Activated T-helper 17 cell treated with anti-CD3 and anti-CD28 coated beads, Interleukin-2, amount 50 U/mL, for 72 hours (primary cell): ENCODE measurements at places on chromosomes 3 and 15.

GRCh38 chr3:15384510-15385237, 42.7 kb downstream of the METTL6 start:
- ATAC-seq = no peak

DNA sequence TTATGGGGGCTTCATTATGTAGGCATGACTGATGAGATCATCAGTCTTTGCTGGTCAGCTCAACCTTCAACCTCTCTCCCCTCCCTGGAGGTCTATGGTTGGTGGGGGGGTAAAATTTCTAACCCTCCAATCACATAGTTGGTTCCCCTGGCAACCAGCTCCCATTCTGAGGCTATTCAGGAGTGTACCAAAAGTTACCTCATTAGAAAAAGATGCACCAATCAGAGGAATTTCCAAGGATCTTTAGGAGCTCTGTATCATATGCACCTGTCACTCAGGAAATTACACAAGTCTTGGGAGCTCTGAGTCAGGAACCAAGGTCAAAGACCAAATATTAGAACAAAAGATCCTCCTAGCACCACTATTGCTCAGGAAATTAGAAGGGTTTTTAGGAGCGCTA, 21.4 kb upstream of the LEO1 start:
- ATAC-seq = no peak

DNA sequence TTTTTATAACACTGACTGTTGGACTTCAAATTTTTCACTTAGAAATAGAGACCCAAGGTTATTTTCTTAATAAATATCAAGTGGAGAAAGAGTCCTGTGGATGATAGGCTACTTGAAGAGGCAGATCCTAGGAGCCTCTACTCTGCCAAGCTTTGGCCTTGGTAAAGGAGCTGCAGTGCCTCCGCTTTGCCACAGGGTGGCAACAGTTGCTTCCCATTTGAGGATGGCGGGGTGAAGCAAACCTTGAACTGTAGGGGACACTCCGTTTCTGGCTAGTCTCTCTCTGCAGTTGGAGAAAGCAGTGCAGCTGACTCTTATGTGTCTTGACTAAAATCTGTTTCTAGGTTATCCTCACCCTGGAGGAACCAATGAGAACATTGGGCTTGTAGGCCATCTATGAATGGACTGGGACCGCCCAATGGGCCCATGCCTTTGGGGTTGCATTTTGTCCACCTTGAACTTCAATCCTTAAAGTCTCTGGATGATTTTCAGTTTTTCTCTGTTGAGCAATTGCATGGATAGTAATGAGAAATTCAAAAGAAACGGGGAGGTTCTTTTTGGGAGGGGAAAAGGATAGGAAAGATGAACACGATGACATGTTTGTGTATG, 9.8 kb downstream of the SCG5 start:
- peak; percentile 71 for ATAC-seq

DNA sequence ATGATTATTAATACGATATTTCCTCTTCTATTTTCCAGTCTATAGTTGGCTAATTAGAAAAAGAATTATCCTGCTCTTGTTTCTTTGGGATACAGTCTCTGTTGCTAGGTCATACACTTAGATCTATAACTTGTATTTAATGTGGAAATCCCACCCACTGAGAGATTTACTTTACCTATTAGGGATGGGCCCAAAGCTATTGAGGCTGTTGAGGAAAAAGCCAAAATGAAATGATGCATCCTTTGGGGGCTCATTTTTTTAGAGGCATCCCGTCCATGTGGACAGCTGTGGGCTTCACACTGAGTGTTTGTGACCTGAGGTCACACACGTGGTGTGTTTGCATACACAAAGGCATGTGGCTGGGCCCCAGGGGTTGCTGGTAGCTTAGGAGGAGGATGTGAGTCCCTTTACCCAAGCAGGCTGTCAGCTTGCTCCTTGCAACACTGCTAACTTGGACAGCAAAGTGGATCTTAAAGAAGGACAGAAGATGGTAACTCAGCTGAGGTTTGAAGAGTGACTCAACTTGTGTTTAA, 477.4 kb downstream of the AGBL1 start:
- ATAC-seq = no peak

GRCh38 chr3:13824521-13825310, 55.2 kb downstream of the WNT7A start:
- ATAC-seq = no peak

- no peak for ATAC-seq
These were observed 13.3 kb upstream of the IL16 start for GRCh38 chr15:81183439-81183775.

DNA sequence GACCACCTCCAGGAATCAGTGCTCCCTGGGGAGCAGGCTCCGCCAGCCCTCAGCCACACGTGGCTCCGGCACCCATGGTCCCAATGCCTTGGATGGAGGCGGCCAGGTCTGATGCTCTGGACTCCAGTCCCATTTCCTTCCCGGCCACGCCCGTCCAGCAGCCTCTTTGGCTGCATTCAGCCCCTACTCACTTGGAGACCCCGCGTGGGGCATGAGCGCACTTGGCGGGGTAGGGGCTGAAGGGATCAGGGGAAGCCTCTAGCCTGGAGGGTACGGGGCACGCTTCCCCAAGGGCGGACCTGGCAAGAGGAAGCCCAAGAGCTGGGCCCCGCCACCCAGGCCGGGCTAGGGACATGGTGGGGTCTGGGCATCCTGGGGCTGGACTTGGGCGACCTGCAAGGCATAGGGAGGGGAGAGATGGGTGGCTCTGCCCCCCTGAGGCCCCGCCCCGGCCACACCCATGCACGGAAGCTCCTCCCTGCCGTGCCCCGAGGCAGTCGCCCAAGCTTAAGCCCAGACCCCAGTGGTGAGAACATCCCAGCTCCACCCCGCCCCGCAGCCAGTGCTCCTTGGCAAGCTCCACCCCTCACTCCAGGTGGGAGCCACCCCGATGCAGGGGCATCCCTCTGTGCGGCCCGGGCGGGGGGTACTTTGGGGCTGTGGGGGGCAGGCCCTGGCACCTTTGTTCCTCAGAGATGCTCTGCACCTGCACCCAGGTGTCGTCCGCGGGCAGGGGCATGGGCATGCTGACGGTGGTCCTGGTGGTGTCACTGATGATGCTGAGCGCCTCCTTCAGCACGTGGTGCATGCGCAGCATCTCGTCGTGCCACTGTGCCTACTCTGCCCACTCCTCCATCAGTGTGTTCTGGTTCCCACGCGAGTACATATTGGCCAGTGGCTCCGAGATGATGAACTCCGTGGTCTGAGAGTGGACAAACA, 163.5 kb downstream of the GOLGA6L4 start:
- no peak for ATAC-seq

GRCh38 chr15:81381720-81382119, 7.7 kb upstream of the TMC3 start:
- no peak for ATAC-seq

- no peak for ATAC-seq
These were observed 32.4 kb upstream of the MME start for GRCh38 chr3:155047672-155048071.

GRCh38 chr15:92843814-92844213, 56.3 kb upstream of the CHD2 start:
- ATAC-seq = peak; percentile 23

DNA sequence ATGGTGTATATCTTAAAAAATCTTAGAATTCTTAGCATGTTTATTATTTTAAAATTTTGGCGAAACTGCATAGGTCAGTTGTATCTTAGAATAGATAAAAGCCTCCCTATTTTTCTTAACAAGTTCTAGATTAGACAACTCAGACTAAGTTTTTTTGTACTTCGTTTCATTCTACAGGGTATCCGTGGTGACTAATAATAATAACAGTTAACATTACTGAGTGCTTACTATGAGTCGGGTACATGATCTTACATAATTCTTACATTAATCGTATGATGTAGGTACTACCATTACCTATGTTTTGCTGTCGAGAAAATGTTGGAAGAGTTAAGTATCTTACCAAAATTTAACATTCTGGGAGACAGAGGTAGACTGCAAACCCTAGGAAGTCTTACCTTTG, 60.7 kb downstream of the UBE2E2 start:
- ATAC-seq = no peak

GRCh38 chr3:127069814-127070440, 87.0 kb downstream of the PLXNA1 start:
- no peak for ATAC-seq

GRCh38 chr15:31367730-31368344, 41.2 kb downstream of the KLF13 start:
- peak; percentile 58 for ATAC-seq

GRCh38 chr3:178586076-178586475, 49.8 kb downstream of the KCNMB2 start:
- ATAC-seq = no peak

GRCh38 chr3:43224405-43225073, 61.8 kb upstream of the SNRK start:
- peak; percentile 82 for ATAC-seq

- ATAC-seq = no peak
These were observed 5.9 kb downstream of the TOP2B start for GRCh38 chr3:25658836-25659235.

DNA sequence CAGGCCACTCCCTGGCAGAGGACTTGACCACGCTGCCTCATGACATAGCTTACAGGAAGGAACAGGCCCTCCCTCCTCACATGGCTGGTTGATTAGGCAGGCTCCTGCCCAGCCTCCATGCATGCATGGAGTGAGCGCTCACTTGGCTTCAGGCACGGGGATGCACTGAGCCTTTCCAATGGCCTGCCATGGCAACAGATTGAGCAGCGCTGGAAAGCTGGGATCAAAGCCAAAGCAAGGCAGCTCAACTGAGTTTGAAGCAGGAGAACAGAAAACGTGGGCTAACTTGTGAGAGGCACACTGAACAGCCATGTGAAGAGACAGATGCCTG, 5.9 kb upstream of the GRAMD2A start:
- no peak for ATAC-seq

- ATAC-seq = peak; percentile 7
These were observed 686 bp downstream of the VPS8 start for GRCh38 chr3:184812662-184813042.

GRCh38 chr3:21543380-21544075, 207.5 kb downstream of the ZNF385D start:
- no peak for ATAC-seq

GRCh38 chr3:178960181-178960580, 111.4 kb downstream of the ZMAT3 start:
- no peak for ATAC-seq

GRCh38 chr3:106640353-106640752, 736.9 kb upstream of the CCDC54 start:
- no peak for ATAC-seq

DNA sequence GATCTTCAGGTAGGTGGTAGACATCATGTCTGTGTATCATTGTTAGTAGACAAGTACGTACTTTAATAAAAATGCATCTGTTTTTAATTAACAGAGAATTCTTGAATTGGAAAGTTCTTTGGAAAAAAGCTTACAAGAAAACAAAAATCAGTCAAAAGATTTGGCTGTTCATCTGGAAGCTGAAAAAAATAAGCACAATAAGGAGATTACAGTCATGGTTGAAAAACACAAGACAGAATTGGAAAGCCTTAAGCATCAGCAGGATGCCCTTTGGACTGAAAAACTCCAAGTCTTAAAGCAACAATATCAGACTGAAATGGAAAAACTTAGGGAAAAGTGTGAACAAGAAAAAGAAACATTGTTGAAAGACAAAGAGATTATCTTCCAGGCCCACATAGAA, 149.1 kb upstream of the LRRFIP2 start:
- no peak for ATAC-seq

GRCh38 chr3:128473180-128473519, 6.5 kb upstream of the DNAJB8 start:
- no peak for ATAC-seq

- ATAC-seq = no peak
These were observed 199.8 kb downstream of the UBE2E2 start for GRCh38 chr3:23402728-23403492.

- ATAC-seq = peak; percentile 74
These were observed 44.4 kb downstream of the AQP9 start for GRCh38 chr15:58182460-58183163.

GRCh38 chr15:87707566-87708130, 548.9 kb downstream of the NTRK3 start:
- ATAC-seq = no peak

GRCh38 chr3:136193278-136194054, 2.7 kb downstream of the MSL2 start:
- ATAC-seq = no peak

DNA sequence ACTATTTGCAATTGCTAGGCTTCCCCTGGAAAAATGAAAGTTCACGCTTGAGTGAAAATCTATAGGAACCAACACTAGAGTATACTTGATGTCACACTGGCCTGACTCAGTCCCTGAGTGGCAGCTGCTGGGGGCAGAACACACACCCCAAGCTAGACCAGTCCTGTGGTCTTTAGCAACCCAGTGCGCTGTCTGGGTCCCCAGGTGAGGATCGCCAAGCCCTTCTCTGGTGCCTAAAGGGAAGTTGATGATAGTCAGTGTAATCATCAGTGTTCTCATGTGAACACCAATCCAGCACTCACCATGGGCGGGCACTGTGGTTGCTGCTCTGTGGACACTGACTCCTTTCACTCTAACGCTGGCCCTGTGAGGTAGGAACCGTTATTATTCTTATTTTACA, 11.2 kb downstream of the ALDH1A3 start:
- ATAC-seq = no peak

GRCh38 chr3:139454346-139454745, 22.0 kb downstream of the RBP2 start:
- ATAC-seq = no peak

- ATAC-seq = no peak
These were observed 44.8 kb upstream of the SPSB4 start for GRCh38 chr3:141006344-141006743.

DNA sequence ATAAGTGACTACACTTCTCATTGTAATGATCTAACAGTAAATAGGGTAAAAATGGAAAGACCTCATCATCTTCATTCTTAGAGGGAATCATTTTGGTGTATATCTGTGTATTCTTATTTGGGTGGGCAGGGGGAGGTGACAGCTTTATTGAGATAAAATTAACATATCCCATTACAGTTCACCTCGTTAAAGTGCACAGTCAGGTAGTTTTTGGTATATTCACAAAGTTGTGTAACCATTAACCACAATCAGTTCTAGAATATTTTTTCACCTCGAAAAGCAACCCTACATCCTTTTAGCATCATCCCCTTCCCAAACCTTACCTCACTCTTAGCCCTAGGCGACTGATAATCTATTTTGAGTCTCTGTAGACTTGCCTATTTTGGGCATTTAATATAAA, 8.1 kb downstream of the PIAS1 start:
- no peak for ATAC-seq

DNA sequence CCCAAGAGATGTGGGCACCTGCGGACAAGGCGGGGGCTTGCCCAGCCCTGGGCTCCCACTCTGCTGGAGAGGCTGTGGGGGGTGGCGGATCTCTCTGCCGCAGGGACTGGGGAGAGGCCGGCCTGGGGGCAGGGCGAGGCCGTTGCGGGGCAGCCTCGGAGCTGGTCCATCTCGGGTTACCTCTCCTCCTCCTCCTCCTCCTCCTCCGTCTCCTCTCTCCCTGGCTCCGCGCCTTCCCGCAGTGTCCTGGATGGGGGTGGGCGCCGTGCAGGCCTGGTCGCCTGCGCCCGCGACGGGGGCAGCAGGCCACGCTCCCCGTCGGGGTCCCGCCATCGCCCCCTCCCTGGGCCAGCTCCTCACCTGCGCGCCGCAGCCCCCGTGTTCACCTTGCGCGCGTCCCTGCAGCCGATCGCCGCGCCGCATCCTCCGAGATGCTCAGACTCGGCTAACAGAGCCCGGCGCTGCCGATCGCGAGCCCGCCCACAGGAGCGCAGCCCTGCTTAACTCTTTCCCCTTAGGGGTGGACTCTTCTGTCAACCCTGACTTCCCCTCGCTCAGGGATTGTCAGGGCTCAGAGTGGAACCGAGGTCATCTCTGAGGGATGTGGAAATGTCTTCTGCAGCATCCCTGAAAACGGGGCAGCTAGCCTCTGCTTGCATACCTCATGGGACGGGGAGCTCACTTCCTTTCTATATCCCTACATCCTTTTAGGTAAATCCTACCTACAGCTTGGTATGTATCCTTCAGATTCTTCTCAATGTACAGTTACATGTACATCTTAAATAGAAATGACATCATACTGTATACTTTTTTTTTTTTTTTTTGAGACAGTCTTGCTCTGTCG, at the start of gene PRRT3:
Gene PRRT3 (minus strand): TSS at position 447 of the 844 bp plus-strand sequence. CDS start 2,293 bp downstream, outside the sequence.
- ATAC-seq = peak; percentile 76
